ENCODE measurements at places on chromosomes 2 and 18.
A peak's percentile ranks its signal among the peaks of the same experiment; 100 is the strongest.

- H3K4me3 ChIP-seq, result no peak overlapping the region
- H3K27ac ChIP-seq, result no peak overlapping the region
- H3K27me3 ChIP-seq, result no peaks in the 10 kb centered on the region
Measured at GRCh38 chr2:72859831-72860262, 27.4 kb upstream of the SPR start.

DNA sequence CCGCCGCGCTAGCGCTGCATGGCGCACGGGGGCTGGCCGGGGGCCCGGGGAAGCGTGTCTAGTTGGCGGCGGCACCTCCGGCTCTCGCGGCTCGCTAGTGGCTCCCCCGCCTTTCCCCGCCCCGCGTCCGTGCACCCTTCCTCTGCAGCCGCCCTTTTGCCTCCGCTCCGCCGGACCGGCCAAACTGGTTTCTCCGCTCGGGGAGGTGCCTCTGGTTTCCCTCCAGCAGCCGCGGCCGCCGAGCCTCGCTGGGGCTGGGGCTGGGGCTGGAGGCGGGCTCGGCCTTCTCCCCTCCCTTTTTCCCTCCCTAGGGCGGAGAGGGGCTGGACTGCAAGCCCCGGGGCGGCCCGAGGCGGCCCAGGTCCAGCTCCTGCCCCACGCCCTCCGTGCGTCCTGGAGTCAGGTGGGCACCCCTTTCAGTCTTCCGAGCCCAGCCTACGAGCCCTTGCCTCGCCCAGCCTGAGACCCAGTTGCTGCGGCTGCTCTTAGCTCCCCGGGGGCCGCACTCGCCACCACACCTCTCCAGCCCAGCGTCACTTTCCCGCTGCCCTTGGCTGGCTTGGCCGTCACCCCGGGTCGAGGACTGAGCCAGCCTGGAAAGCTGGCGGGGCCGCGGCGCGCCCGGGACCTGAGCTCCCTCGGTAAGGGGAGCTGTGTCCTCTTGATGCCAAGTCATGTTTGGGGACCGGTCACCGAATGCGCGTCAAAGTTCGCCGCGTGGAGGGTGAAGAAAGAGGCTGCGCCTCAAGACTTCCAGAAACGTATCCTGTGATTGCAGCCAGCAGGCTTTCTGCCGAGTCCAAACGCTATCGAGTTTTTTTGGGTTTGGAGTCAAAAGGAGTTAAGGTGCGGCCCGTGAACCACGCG, at the start of gene ATP8B1:
Gene ATP8B1 (minus strand): TSS at position 213 of the 867 bp plus-strand sequence. CDS start 71,508 bp downstream, outside the sequence.
- peak within 1 kb of the TSS; percentile 99 for H3K4me3 ChIP-seq
- DNase-seq, result peak; percentile 92
- H3K4me1 ChIP-seq, result peaks cover 41% of the 10 kb centered on the region
- H3K27me3 ChIP-seq, result no peaks in the 10 kb centered on the region
- H3K36me3 ChIP-seq, result no peaks in the 10 kb centered on the region

GRCh38 chr2:176280867-176281658, 11.8 kb downstream of the MTX2 start:
- no peak overlapping the region for H3K4me3 ChIP-seq
- DNase-seq, result no peak
- H3K27me3 ChIP-seq, result no peaks in the 10 kb centered on the region
- H3K4me1 ChIP-seq, result no peaks in the 10 kb centered on the region
- H3K27ac ChIP-seq, result no peak overlapping the region

DNA sequence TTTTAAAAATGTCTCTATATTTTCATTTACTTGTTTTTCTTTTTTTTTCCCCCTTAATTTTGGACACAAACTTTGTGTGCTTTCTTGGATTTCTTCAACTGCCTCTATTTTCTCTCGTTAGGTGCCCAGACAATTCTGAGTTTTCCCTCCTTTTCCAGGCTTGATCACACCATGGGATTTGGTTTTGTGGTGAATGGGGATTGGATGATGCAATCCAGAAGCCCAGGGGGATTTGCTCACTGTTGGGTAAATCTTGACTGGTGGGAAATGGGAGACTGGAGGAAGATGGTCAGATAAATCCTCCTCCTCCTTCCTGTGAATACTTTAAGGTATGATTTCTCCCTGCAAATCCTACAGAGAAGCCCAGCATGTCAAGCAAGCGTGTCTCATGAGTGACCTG, 19.5 kb upstream of the PAX8 start:
- DNase-seq, result no peak
- no peak overlapping the region for H3K27ac ChIP-seq
- no peak overlapping the region for H3K4me3 ChIP-seq
- H3K4me1 ChIP-seq, result no peaks in the 10 kb centered on the region
- H3K36me3 ChIP-seq, result no peaks in the 10 kb centered on the region

DNA sequence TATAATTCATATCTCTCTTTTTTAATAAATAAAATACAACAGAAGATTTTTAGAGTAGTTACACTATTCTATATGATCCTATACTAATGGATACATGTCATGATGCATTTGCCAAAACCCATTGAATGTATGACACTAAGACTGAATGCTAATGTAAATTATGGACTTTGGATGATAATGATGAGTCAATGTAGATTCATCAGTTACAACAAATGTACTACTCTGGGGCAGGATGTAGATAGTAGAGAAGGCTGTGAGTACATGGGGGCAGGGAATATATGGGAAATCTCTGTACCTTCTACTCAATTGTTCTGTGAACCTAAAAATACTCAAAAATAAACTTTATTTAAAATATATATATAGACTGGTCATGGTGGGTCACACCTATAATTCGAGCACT, 45.6 kb upstream of the NEDD4L start:
- no peak overlapping the region for H3K4me3 ChIP-seq
- H3K27ac ChIP-seq, result no peak overlapping the region
- DNase-seq, result no peak
- no peaks in the 10 kb centered on the region for H3K4me1 ChIP-seq
- no peaks in the 10 kb centered on the region for H3K27me3 ChIP-seq

- no peak overlapping the region for H3K27ac ChIP-seq
- H3K27me3 ChIP-seq, result no peaks in the 10 kb centered on the region
- H3K4me1 ChIP-seq, result no peaks in the 10 kb centered on the region
Measured at GRCh38 chr2:140895378-140895777, 1235.4 kb downstream of the LRP1B start.

GRCh38 chr2:218128781-218129457, 3.1 kb downstream of the CXCR2 start:
- no peak overlapping the region for H3K27ac ChIP-seq
- H3K4me1 ChIP-seq, result no peaks in the 10 kb centered on the region
- no peaks in the 10 kb centered on the region for H3K27me3 ChIP-seq
- DNase-seq, result no peak
- H3K4me3 ChIP-seq, result no peak overlapping the region

- H3K4me1 ChIP-seq, result peaks cover 6% of the 10 kb centered on the region
- H3K27me3 ChIP-seq, result no peaks in the 10 kb centered on the region
- H3K36me3 ChIP-seq, result no peaks in the 10 kb centered on the region
- peak overlapping the region; percentile 91 for H3K27ac ChIP-seq
Measured at GRCh38 chr2:229269941-229270340, 1.1 kb downstream of the PID1 start.

DNA sequence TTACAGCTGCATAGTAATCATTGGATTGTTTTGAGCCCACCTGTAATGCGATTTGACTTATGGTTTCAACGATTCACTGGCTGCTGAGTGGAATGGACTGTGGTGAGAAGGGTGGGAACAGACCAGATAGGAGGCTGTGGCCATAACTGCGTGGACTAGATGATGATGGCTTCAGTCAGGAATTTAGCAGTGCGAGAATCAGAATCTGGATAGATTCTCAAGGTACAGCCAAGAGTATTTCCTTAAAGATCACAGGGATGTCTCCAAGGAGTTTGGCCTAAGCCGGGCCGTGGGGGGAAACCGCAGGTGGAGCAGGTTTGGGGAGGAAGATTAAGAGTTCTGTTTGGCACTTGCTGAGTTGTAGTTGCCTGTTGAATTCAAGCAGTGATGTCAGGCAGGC, 44.0 kb upstream of the CHMP1B start:
- H3K27ac ChIP-seq, result no peak overlapping the region
- no peak overlapping the region for H3K4me3 ChIP-seq
- H3K36me3 ChIP-seq, result no peaks in the 10 kb centered on the region
- H3K4me1 ChIP-seq, result no peaks in the 10 kb centered on the region

DNA sequence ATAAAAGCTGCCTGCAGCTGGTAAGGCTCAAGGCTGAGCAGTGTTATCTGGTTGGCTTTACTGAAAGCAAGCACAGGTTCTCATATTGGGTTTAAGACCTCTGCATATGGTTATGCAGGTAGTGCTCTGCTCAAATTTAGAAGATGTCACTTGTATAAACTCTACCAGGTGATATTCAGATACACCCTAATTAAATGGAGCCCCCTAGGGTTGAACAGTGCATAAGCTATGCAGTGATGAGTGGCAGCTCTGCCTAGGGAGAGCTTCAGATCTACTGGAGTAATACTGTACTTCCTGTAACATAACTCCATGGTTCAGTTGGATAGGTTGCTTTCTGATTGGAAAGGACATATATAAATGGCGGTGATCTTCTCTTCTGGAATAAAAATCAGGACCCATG, 222.7 kb downstream of the CYRIA start:
- no peaks in the 10 kb centered on the region for H3K4me1 ChIP-seq
- no peaks in the 10 kb centered on the region for H3K36me3 ChIP-seq
- H3K4me3 ChIP-seq, result no peak overlapping the region
- H3K27ac ChIP-seq, result no peak overlapping the region

DNA sequence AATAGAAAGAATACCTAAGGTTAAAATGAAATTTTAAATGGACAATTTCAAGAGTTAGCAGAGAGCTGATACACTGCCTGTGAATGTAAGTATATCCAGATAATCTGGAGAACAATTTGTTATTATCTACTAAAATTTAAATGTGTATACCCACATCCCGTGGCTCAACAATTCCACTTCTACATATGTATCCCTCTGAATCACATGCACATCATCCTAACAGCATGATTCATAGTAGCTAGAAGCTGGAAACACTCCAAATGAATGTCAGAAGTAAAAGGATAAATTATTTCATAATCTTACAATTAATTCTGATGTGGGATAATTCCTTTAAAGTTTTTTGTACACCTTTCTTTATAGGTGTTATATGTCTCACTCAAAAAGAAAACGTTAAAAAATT, 87.9 kb downstream of the CNTNAP5 start:
- H3K27ac ChIP-seq, result no peak overlapping the region
- H3K36me3 ChIP-seq, result no peaks in the 10 kb centered on the region
- DNase-seq, result no peak
- no peaks in the 10 kb centered on the region for H3K4me1 ChIP-seq
- H3K4me3 ChIP-seq, result no peak overlapping the region

DNA sequence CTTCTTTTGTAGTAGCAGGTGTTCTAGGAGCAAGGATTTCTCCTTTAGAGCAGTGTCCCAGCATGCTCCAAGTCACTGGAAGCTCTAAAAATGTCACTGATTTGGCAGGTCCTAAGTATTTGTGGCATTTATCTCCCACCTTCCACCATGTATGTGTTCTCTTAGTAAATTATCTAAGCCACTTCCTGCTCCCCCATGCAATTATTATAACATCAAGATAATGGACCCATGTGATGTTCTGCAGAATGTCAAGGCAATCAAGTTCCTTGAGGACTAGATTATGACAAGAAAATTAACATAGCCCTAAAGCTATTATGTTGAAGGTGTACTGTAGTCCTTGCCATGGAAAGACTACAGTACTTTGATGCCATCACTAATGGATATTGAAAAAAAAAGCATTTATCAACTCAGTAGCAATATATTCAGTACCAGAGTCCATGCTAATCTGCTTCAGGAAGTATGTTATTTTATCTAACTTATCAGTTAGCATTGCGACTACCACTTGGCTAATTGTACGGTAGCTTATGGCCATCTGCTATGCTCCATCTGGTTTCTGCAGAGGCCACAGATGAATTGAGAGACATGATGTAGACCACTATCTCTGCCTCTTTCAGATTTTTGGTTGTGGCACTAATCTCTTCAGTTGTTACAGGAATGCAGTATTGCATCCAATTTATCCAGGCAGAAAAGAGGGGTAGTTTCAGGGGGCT, 56.7 kb downstream of the GPR39 start:
- H3K36me3 ChIP-seq, result no peaks in the 10 kb centered on the region
- no peaks in the 10 kb centered on the region for H3K27me3 ChIP-seq
- H3K4me3 ChIP-seq, result no peak overlapping the region
- DNase-seq, result no peak

DNA sequence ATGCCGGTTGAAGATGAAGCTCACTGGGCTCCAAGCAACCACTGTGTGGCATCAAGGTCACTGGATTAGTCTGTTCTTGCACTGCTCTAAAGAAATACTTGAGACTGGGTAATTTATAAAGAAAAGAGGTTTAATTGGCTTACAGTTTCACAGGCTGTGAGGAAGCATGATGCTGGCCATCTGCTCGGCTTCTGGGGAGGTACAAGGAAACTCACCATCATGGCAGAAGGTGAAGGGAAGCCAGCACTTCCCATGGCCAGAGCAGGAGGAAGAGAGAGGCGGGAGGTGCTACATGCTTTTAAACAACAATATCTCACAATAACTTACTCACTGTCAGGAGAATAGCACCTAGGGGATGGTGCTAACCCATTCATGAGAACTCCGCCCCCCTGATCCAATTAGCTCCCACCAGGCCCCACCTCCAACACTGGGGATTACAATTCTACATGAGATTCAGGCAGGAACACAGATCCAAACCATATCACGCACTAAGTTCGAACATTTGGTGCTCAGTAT, 109.7 kb upstream of the MGAT5 start:
- H3K27ac ChIP-seq, result no peak overlapping the region
- no peak overlapping the region for H3K4me3 ChIP-seq
- no peak for DNase-seq

GRCh38 chr2:173550143-173550542, 195.5 kb downstream of the CDCA7 start:
- H3K27ac ChIP-seq, result no peak overlapping the region
- no peaks in the 10 kb centered on the region for H3K27me3 ChIP-seq
- DNase-seq, result no peak
- H3K36me3 ChIP-seq, result no peaks in the 10 kb centered on the region

DNA sequence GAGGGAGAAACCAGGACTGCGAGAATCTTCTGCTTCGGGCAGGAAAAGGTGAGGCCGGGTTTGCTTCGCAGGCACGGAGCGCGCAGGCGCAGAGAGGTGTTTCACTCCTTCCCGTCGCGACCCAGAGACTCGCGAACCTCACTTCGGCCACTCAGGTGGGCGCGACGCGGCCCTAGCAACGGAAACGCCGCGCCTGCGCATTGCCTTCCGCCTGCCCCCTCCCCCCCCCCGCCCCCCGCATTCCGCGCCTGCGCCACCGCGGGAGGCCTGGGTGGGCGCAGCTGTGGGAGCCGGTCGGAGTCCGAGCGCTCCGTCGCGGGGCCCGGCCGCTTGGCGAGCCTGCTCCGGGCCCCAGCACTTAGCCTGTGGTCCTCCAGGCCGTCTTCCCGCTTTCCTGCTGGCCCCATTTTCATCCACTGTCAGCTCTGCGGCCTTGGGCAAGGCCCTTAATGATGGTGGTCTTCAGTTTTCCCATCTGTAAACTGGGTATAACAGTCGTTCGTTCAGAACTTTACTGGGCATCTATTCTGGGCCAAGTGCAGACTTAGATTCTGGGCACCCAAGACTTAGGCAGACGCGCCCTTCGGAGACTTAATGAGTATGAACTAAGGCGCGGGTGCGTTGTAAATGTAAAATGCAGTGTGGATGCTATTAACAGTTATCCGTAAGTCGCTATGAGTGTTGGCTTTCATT, 62.1 kb upstream of the ACKR3 start:
- no peaks in the 10 kb centered on the region for H3K4me1 ChIP-seq
- H3K27me3 ChIP-seq, result no peaks in the 10 kb centered on the region
- no peak for DNase-seq
- no peaks in the 10 kb centered on the region for H3K36me3 ChIP-seq
